GM23248 (cell line): ENCODE measurements at places on chromosomes 12 and 14. TPM values are rescaled to one million over a fixed set of nuclear protein-coding genes. Genes with fewer than 3 reads are reported as not detected.

Gene TAS2R43
- not detected in 2 replicates for polyA plus RNA-seq

Gene NEUROD4
- 0.04 TPM in 1 of 2 replicates, not detected in the other for polyA plus RNA-seq

Gene WDR89
- polyA plus RNA-seq, result 7.0 and 8.5 TPM in 2 replicates

Gene HCAR1
- polyA plus RNA-seq, result not detected in 2 replicates

Gene KRT71
- not detected in 2 replicates for polyA plus RNA-seq

Gene TAS2R42
- not detected in 2 replicates for polyA plus RNA-seq

Gene TXNRD1
- 255 and 258 TPM in 2 replicates for polyA plus RNA-seq

Gene PMCH
- 0.75 TPM in 1 of 2 replicates, not detected in the other for polyA plus RNA-seq

Gene ADCY6
- 4.1 TPM in 2 replicates for polyA plus RNA-seq

Gene SYCP3
- polyA plus RNA-seq, result 0.39 and 0.77 TPM in 2 replicates

Gene KRT86
- 0.16 and 0.27 TPM in 2 replicates for polyA plus RNA-seq

Gene LRRK2
- 1.7 and 1.8 TPM in 2 replicates for polyA plus RNA-seq

Gene TSHR
- polyA plus RNA-seq, result not detected in 2 replicates

Gene KRT6B
- not detected in 2 replicates for polyA plus RNA-seq

Gene KRT82
- not detected in 2 replicates for polyA plus RNA-seq

Gene TMEM132C
- not detected in 2 replicates for polyA plus RNA-seq

Gene CISTR
- not detected in 2 replicates for polyA plus RNA-seq

Gene GYS2
- polyA plus RNA-seq, result 0.08 TPM in 1 of 2 replicates, not detected in the other

Gene CD163L1
- polyA plus RNA-seq, result 1.9 and 2.5 TPM in 2 replicates

Gene CSRNP2
- polyA plus RNA-seq, result 13.7 and 15.1 TPM in 2 replicates

Gene TCL1B
- polyA plus RNA-seq, result not detected in 2 replicates

Gene FBLN5
- 756 and 767 TPM in 2 replicates for polyA plus RNA-seq

Gene SYT1
- polyA plus RNA-seq, result 1.7 and 2.3 TPM in 2 replicates

Gene PSEN1
- 46.3 and 46.6 TPM in 2 replicates for polyA plus RNA-seq
